ENCODE measurements at places on chromosomes 7 and 10.

GRCh38 chr7:2450198-2451107, 25.7 kb downstream of the GRIFIN start:
- DNase-seq = no peak

DNA sequence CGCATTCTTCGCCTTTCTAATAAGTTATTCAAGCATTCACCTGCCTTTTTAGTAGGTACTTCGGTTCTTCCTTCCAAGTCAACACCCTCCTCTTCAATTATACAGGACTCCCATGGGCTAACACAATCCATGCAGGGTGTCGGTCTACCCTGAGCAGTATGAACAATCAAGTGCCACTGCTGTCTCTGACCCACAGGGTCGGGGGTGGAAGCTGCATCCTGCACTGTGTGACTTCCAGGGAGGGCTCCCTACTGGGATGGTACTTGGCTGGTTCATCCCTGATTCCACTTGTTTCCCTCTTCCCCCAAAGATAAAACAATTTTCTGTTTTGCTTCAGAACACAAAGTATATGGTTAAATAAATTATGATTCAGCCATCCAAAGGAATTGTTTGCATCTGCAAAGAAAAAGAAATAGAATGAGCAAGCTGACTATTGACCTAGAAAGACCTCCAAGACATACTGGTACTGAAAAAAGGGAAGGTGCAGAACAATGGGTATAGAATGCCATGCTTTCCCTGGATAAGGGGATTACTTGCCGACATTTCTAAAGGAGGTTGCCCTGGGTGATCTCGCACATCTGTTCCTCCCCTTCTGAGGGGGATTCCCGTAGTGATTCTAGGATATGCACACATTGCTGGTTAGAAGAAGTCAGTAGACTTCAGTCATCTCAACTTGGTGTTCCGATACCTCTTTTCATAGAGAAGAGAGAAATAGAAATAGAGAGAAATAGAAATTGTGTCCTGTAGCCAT, 89.1 kb upstream of the AGR3 start:
- no peak for DNase-seq

DNA sequence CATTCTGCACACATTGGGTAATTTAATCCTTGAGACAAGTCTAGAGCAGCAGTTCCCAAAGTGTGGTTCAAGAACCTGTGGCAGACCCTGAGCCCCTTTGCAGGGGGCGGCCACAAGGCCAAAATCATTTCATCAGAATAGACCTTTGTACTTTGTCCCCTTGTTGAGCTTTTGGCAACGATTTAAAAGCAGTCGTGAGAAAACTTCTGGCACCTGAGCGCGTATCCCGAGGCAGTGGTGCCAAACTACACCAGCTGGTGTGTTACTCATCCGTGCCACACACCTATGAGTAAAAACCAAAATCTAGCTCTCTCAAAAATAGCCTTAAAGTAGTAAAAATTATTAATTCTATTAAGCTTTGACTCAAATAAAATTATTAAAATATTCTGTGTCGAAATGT, 306.8 kb downstream of the SDK1 start:
- no peak for DNase-seq

- DNase-seq = no peak
Measured at GRCh38 chr10:34574353-34574934, 240.7 kb downstream of the PARD3 start.

DNA sequence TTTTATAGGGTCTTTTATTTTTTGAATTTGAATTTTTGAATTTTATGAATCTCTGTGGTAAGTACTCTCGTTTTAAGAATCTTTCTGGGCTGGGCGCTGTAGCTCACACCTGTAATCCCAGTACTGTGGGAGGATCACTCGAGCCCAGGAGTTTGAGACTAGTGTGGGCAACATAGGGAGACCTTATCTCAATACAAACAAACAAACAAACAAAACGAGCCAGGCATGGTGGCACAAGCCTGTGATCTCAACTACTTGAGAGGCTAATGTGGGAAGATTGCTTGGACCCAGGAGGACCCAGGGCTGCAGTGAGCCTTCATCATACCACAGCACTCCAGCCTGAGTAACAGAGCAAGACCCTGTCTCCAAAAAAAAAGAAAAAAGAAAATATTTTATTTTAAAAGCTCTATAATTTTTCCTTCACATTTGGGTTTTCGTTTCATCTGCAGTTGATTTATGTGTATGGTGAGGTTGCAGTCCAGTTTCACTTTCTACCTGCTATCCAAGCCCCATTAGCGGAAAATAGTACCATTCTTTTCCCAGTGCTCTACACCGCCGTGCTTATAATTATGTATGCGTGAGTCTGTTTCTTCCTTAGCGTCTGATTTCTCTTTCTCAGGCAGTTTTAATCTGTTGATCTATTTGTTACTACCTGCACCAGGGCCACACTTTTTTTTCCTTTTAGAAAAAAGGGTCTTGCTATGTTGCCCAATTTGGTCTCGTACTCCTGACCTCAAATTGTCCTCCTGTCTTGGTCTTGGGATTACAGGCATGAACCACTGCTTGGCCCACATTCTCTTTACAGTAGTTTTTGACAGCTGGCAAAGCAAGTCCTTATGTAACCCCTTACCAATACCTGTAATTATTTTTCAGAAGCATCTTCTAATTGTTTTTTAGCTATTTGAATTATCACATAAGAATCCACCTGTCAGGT, 21.7 kb downstream of the TRIM24 start:
- no peak for DNase-seq

- no peak for DNase-seq
Measured at GRCh38 chr7:120941064-120941463, 9.5 kb upstream of the ING3 start.

- DNase-seq = no peak
Measured at GRCh38 chr10:73635781-73636180, 5.5 kb downstream of the MYOZ1 start.

GRCh38 chr7:25454020-25454419, 225.7 kb upstream of the NPVF start:
- no peak for DNase-seq

DNA sequence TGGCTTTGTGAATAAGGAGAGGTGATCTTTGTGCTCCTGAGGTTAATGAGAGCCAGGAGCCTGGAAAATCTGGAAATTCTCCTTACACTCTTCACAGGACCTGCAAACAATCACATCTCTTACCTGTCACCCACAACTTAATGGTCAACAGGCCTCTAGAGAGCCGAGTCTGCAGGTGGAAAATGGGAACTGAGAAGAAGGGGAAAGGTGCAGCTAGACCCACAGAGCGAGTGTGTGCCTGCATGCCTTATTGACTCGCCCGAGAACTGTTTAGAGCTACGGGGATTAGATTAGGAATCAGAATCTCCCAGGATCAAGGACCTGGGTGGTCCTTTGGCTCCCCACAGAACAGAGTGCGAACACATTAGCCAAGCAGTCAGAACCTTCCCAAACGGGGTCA, 329.6 kb downstream of the PTEN start:
- DNase-seq = no peak

GRCh38 chr7:100789055-100789454, 38.3 kb downstream of the EPHB4 start:
- DNase-seq = no peak

- no peak for DNase-seq
Measured at GRCh38 chr7:95045236-95045923, 138.0 kb downstream of the PPP1R9A start.

DNA sequence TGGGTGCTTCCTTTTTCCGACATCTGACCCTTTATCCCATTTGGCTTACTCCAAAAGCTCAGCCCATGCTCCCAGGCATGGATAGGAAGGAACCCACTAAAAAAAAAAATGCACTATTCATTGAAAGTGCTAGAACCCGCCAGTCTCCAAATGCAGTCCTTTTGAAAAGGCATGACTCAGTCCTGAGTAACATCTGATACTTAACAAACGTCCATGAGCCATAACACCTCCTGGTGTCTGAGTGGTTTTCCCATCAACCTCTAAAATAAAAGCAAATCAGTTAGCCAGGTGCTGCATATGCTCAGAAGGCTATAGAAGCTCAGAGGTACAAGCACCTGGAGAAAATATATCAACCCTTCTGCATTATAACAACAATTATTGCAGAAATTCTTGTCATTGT, 45.0 kb upstream of the CACUL1 start:
- no peak for DNase-seq

GRCh38 chr7:57772126-57772924, 322.3 kb downstream of the ZNF716 start:
- no peak for DNase-seq

- no peak for DNase-seq
Measured at GRCh38 chr10:102010961-102011360, 45.0 kb downstream of the ARMH3 start.

DNA sequence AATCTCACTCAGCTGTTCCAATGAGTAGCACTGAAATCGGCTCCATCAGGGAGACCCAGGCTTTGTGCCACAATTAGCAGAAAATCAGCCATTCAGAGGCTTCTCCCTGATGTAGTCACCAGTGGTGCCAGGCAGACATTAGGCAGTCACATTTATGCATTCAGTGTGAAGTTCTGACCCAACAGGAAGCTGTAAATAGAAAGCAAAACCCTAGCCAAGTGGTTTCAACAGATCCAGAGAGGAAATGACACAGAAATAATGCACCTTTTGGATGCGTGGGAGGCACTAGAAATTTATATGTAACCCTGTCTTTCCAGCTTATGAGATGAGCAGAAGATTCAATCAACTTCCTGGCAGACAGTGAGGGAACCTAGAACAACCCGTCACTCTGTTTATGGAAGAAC, 186.4 kb downstream of the PDE1C start:
- DNase-seq = no peak

DNA sequence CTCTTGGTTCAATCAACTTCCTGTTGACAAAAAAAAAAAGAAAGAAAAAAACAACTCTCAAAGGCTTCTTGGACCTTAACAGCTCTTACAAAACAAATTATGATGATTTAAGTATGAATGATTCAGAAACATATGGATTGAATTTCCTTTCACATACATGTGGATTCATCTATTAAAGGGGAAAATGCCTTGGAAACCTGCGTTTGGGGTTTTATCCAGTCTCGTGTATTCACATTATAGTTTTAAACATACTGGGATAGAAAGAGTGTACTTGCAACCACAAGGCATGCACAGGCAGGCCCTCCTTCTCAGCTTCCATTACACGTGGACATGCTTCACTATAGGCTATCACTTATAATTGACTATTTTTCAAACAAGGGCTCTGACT, 286.7 kb downstream of the INHBA start:
- DNase-seq = no peak

GRCh38 chr7:152133804-152134203, 108.3 kb downstream of the GALNT11 start:
- DNase-seq = no peak

DNA sequence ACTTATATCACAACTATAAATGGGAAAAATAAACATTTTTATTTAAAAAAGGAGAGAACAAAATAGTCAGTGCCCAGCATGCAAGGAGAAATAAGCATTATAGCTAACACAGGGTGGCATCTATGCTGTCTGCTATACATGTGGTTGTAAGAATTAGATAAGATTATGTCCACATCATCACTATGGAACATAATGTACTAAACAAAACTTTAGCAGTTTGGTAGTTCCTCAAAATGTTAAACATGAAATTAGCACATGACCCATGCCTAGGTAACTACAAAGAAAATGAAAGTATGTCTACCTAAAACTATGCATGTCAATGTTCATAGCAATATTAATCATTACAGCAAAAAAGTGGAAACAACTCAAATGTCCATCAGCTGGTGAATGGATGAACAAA, 28.7 kb upstream of the RUFY2 start:
- DNase-seq = no peak

- DNase-seq = no peak
Measured at GRCh38 chr10:115982526-115982925, 290.5 kb downstream of the GFRA1 start.

DNA sequence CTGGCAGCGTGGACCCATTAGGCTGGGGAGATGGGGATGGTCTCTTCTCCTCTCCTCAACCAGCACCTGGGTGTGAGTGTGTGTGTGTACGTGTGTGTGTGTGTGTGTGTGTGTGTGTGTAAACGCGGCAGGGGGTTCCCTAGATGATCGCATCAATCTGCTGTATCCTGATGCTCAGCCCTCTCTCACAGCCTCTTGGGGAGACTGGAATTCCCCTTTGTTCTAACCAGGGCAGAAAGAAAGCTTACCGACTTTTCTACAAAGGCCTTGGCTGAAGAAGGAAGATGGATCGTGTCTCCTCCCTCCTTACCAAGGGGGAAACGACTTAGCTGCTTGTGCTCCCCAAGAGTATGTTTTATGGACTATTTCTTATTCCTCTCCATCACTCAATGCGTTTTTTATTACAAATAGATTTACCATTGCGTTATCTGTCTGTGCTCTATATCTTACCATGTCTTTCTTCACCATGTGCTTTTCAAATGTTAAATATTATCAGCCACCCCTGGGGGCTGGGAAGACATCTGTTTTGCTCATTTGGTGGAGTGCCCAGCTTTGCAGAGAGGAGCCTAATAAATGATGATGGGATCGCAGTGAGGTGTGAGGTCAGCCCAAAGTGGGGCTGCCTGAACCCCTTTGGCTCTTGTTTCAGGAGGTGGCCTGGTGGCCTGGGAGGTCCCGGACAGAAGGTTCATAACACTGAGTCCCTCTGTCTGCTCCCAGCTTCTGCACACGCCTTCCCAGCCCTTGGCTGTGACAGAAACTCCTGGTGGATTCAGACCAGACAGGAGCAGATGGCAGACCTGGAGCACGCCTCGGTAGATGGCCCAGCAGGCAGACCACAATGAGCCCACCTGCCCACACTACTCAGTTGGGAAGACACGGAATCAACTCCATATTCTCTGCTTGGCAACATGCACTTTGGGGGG, 262.0 kb downstream of the PRPF18 start:
- DNase-seq = no peak

DNA sequence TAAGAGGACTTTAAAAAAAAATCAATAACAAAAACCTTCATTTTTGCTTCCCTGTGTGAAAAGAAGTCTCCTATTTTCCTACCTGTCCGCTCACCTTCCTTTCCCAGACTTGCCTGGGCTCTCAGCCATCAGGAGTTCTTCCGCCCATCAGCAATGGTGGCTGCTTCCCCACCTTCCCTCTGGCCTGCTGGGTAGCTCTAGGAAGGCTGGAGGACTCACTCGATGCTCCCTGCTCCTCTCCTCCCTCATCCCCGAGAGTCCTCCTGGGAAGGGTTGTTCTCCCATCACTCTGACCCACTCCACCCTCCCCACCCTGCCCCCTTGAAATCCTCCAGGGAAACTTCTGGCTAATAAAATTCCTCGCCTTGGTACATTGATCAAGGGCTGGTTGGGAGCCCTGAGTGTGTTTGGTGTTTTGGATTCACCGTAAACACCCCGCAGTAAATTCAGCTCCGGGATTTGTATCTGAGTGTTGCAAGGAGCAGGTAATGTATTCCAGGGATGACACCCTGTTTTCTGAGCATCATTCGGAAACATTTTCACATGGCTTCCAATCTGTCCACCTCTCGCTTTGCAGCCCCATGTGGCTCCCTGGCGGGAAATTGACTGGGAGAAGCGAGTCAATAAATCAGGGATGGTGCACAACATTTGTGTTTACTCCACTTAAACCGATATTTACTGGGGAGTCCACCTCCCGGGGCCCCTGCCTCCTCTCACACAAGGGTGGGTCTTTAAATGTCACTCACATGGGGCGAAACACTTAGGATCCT, 126.4 kb upstream of the SDK1 start:
- no peak for DNase-seq

GRCh38 chr7:1049006-1049741, 4.8 kb downstream of the GPR146 start:
- no peak for DNase-seq

- no peak for DNase-seq
Measured at GRCh38 chr7:152522571-152523067, 86.8 kb upstream of the KMT2C start.

- DNase-seq = no peak
Measured at GRCh38 chr10:12337453-12338372, 11.6 kb upstream of the CAMK1D start.

- DNase-seq = no peak
Measured at GRCh38 chr7:129798616-129799349, 154.0 kb downstream of the UBE2H start.

- peak; percentile 93 for DNase-seq
Measured at GRCh38 chr10:7561216-7561893, 105.4 kb downstream of the ITIH5 start.

Measured in LNCaP clone FGC (cell line).